Foreskin keratinocyte (primary cell): ENCODE measurements at places on chromosomes 4 and X.

DNA sequence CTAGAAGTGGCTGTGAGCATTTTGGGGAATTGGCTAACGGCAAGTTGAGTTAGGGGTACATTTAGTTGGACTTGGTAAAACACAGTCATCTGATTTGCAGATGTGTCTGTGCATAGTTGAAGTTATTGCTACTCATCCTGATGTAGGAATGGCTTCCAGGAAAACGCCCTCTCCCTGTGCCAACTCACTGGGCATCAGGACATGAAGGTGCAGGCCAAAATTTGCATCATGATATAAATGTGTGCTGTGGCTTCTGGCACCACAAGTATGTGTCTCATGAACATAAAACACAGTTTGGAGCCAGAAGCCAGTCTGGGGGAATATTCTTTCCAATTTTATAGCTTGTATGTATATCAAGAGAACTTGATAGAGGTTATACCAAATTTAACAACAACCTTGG, 54.2 kb upstream of the CBR4 start:
- DNase-seq: no peak

DNA sequence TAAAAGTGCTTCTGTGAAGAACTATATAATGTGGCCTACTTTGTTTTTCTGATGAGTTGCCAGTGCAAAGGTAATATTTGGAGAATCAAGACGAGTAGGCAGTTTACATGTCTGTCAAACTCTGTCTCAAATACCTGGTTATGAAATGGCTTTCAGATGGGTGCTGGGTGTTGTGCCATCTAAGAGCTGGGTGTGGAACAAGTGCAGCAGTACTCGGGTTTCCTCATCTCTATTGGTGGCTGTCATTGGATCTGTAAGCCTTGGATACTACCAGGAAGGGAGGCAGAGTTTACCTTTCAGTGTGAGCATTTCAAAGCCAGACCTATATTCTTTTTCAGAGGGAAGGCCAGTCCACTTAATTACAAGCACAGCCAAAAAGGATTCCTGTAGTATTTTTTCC, 37.2 kb downstream of the MTM1 start:
- DNase-seq: no peak

GRCh38 chr4:17567271-17567670, 9.7 kb upstream of the LAP3 start:
- DNase-seq: no peak

GRCh38 chr4:104756837-104757236, 262.1 kb upstream of the CXXC4 start:
- no peak for DNase-seq

DNA sequence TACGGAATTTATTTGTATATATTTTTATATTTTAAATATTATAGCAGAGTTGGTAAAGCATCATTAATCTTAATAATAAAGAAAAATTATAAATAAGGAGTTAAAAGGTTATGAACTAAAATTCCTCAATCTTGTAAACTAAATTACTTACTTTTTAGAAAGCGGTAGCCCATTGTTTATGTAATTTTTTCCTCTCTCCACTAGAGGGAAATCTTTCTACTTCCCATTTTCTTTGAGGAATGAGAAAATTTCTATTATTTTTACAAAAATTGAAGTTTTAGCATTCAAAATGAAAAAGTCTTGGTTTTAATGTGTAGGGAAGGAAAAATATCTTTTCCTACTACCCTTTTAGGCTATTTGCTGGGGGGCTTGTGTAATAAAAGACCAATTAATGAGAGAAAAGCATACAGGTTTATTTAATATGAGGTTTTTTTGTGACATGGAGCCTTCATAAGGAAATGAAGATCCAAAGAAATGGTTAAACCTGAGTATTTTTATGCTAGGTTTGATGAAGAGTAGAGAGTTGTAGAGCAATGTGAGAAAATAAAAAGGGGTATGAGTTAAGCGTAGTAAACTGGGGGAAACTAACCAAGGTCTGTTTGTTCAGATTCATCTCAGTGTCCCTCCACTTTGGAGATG, 68.7 kb upstream of the ADAD1 start:
- no peak for DNase-seq

GRCh38 chr4:13907255-13907751, 279.8 kb upstream of the BOD1L1 start:
- DNase-seq: peak; percentile 96

- no peak for DNase-seq
Observed at GRCh38 chrX:11401966-11402365, 108.8 kb downstream of the AMELX start.

GRCh38 chr4:113256946-113257345, 207.5 kb downstream of the ANK2 start:
- DNase-seq: peak; percentile 78

DNA sequence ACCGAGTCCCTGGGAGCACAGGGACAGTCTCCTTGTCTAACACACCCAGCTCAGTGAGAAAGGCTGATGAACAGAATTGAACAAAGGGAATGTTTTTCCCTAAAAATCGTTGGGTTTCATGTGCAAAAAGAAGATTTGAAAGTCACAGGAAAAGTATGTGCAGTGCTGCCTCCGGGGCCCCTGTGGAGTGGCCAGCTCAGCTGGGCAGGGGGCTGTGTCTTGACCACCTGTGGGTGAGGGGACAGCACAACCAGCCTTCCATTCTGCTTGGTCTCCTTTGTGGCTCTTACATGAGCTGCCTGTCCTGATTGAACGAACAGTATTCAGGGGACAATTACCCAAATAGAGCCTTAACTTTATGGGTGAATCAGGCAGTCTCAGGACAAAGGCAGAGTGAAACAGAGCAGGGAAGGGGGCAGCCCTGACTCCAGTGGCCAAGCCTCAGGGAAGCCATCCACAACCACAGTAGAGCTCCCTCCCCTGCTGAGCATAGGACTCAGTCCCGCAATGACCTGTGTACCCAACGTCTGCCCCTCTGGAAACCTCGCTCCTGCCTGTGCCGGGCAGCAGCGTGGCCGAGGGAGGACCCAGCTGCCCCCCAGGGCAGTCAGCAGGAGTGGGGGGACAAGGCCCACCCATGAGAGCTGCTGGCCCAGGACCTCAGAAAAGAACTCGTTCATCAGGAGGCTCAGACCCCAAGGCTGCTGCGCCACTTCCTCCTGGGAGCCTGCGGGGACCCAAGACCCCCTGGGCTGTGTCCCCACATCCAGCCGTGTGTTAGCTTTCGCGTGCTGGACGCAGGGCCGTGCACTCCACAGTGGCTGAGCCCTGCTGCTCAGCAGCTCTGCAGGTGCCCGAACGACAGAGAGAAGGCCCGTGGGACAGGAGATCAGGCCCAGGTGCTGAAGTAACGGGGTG, 59.6 kb upstream of the MXD4 start:
- no peak for DNase-seq

GRCh38 chr4:55609393-55609866, 17.4 kb upstream of the PDCL2 start:
- DNase-seq: peak; percentile 97

DNA sequence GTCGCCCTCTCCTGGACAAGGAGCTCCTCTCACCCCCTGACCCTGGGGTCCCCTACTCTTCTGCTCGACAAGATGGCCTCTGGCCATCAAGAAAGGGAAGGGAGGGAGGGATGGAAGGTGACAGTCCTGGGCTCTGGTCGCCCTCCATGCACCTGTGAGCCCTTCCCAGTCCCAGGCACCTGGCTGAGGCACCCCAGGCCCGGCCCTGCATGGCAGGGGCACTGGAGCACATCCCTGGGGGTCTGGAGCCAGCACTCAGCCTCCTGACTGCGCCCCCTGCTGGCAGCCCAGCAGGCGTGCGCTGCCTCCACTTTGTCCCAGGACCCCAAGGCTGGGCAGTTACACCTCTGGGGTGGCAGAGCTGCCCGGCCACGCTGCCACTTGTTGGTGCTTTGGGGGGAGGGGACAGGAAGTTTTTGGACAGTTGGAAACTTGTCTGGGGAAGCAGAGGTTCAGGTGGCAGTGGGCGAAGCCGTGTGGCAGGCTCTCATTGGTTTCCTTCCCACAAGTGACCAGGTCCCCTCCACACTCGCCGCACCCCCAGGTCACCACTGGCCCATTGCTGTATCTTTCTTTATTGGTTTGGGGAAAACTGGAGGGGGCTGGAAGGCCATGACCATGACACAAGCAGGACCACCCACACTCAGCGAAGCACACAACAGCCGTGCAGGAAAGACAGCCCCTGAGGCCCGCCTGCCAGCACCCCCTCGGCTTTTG, 4.3 kb downstream of the PNCK start:
- no peak for DNase-seq

DNA sequence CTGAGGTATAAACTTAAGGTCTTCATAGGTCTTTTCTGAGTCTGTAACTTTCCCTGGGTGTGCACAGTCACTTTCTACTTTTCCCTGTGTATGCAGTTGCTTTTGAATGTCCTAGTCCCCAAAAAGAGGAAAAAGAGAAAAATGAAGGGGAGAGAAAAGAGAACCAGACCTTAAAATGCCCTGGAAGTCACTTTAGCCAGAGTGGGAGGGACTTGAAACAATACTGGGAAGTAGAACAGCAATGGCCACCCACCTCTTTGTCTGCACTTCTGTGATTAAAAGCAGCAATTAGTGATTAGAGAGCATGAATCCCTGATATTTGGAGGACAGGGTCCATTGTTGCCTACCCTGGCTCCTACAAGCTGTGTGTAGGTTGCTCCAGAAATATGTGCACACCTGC, 36.1 kb downstream of the ZCCHC13 start:
- no peak for DNase-seq

GRCh38 chr4:75494563-75494962, 19.6 kb downstream of the RCHY1 start:
- DNase-seq: peak; percentile 61

DNA sequence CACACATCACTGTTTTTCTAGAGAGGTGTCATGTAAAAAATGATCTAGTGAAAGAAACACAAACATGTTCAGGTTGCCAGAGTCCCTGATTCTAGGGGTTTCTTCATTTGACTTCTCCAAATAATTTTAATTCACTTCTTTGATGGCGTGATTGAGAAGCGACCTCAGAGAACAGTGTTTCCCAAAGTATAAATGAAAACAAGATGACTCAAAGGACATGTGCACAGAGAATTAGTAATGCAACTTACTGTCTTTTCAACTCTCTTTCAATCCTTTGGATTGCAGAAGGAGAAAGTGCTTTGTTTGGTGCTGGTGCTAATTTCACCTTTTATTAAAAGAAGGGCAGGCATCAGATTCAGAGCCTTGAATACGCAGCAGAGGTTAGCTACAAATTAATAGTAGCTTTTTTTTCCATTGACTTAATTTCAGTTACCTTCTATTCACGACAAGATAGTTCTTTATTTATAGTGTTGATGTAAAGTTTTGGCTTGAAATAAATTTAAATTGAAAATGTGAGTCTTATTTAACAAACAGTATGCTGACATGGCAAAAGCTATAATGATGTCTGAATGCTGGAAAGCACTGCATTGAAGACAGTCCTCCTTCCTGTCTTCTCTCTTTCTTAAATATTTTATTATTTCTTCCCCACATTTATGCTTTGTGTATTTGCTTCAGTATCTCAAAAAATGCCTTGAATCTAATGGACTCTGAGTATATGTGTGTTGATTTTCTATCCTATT, 85.1 kb downstream of the SLC10A7 start:
- no peak for DNase-seq

- DNase-seq: peak; percentile 66
Observed at GRCh38 chr4:19739101-19739651, 512.5 kb upstream of the SLIT2 start.

DNA sequence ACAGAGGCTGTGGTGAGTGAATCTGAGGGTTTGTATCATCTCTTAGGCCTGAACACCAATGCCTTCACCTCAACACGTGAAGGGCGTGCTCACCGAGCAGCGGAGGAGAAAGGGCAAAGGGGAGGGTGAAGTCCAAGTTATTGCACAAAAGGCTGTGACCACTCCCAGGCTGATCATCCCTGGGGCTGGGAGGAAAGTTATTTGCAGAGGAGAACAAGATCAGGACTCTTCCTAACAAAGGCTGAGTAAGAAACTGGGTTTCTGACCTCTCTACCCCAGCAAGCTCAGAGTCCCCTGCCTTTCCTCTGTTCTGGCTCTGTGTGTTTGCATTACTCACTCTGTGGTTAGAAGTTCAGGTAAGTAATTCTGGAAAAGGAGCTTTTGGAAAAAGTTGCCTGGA, 366.3 kb upstream of the CXorf51A start:
- DNase-seq: no peak

- peak; percentile 69 for DNase-seq
Observed at GRCh38 chrX:28498658-28499057, 88.6 kb upstream of the IL1RAPL1 start.

GRCh38 chrX:151988706-151989299, 14.3 kb upstream of the GABRE start:
- DNase-seq: no peak

- no peak for DNase-seq
Observed at GRCh38 chr4:77047037-77047436, 28.8 kb downstream of the CCNI start.

- DNase-seq: peak; percentile 43
Observed at GRCh38 chr4:1347410-1347864, 429 bp downstream of the UVSSA start.

GRCh38 chr4:182643801-182644682, 273.1 kb downstream of the DCTD start:
- peak; percentile 16 for DNase-seq

- no peak for DNase-seq
Observed at GRCh38 chrX:23930894-23931604, 23.2 kb downstream of the CXorf58 start.

GRCh38 chr4:78845472-78845871, 69.3 kb downstream of the BMP2K start:
- DNase-seq: no peak

DNA sequence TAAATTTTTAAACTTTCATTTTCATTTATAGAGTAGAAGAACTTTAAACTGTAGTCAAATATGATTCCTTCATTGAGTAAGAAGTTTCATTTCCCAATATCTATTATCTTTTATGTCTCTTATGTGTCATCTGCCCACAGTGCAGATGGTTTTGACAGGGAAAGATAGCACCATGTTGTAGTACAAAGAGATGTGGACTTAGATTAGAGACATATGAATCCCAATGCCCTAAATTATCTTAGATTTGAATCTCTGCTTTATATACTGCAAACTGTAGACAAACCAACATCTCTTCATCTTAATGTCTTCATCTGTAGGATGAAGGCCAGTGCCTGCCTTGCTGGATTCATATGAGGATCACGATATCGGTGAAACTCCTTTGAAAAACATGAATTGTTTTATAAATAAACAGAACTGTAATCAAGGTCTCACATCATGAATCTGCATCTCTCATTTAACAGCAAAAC, 217.5 kb downstream of the BANK1 start:
- no peak for DNase-seq

- no peak for DNase-seq
Observed at GRCh38 chrX:48003367-48003757, 427 bp downstream of the ZNF182 start.

GRCh38 chr4:184715526-184715925, 18.4 kb downstream of the CENPU start:
- no peak for DNase-seq

DNA sequence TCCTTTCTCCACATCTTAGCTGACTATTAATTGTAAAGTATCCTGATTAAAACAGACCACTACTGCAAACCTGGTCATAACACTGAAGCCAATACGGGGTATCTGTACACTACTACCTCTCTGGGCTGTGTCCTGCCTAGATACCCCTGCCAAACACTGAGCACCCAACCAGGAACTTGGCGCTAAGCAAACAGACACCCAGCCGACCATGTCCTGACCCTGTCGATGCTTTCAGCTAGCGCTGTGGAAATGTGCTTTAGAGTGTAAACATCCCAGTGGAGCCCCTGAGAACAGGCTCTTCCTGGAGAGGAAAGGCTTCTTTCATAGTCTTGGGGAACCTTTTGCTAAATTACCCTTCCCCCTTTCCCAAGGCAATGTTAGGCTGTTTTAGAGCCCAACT, 52.9 kb downstream of the CCNG2 start:
- DNase-seq: no peak

GRCh38 chr4:113540859-113541258, 220.7 kb downstream of the CAMK2D start:
- DNase-seq: no peak
